ENCODE measurements at places on chromosomes 5 and 9. TPM values are rescaled to one million over a fixed set of nuclear protein-coding genes. Genes with fewer than 3 reads are reported as not detected.

CDH9 gene
- total RNA-seq, result not detected

- no peaks in the 10 kb centered on the region for H3K27me3 ChIP-seq
- DNase-seq, result no peak
- no peak overlapping the region for H3K4me3 ChIP-seq
- no peak overlapping the region for H3K27ac ChIP-seq
- peaks cover 10% of the 10 kb centered on the region for H3K4me1 ChIP-seq
Observed at GRCh38 chr9:79598562-79599345, 27.0 kb downstream of the TLE4 start.

GRCh38 chr5:165569551-165569950 is 2064.1 kb downstream of the MAT2B start:
- DNase-seq, result no peak
- H3K4me1 ChIP-seq, result no peaks in the 10 kb centered on the region
- H3K27ac ChIP-seq, result no peak overlapping the region
- no peaks in the 10 kb centered on the region for H3K36me3 ChIP-seq

GRCh38 chr9:81634915-81635516 is 54.3 kb downstream of the TLE1 start:
- H3K4me3 ChIP-seq, result no peak overlapping the region
- no peaks in the 10 kb centered on the region for H3K4me1 ChIP-seq
- H3K27me3 ChIP-seq, result no peaks in the 10 kb centered on the region
- H3K27ac ChIP-seq, result no peak overlapping the region

DNA sequence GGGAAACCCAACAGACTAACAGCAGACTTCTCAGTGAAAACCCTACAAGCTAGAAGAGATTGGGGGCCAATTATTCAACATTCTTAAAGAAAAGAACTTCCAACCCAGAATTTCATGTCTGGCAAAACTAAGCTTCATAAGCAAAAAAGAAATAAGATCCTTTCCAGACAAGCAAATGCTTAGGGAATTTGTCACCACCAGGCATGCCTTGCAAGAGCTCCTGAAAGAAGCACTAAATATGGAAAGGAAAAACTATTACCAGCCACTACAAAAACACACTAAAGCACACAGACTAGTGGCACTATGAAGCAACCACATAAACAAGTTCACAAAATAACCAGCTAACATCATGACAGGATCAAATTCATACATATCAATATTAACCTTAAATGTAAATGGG is 131.1 kb downstream of the OR2K2 start:
- DNase-seq, result no peak
- no peak overlapping the region for H3K4me3 ChIP-seq
- no peak overlapping the region for H3K27ac ChIP-seq
- H3K27me3 ChIP-seq, result peaks cover 2% of the 10 kb centered on the region
- no peaks in the 10 kb centered on the region for H3K36me3 ChIP-seq

DNA sequence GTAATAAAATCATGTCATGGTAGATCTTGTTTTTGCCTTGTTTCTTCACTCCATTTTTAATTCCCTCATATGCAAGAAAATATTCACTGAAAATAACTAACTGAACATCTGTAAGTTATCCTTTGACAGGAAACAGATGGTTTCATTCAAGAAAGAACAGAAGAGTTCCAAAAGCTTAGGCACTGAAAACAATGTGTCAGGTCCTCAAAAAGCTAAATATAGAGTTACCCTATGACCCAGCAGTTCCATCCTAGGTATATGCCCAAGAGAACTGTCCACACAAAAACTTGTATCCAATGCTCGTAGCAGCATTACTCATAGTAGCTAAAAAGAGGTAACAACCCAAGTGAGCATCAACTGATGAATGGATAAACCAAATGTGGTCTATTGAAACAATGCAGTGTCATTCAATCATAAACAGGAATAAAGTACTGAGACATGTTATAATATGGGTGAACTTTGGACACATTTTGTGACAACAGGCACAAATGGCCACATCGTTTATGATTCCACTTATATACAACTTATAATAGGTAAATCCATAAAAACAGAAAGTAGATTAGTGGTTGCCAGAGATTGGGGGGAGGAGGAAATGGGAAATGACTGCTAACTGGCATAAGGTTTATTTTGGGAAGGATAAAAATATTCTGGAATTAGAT is 231.0 kb downstream of the FRMD3 start:
- no peak overlapping the region for H3K27ac ChIP-seq
- no peak for DNase-seq
- no peak overlapping the region for H3K4me3 ChIP-seq
- H3K4me1 ChIP-seq, result no peaks in the 10 kb centered on the region
- no peaks in the 10 kb centered on the region for H3K27me3 ChIP-seq

- no peaks in the 10 kb centered on the region for H3K27me3 ChIP-seq
- no peak overlapping the region for H3K27ac ChIP-seq
- no peaks in the 10 kb centered on the region for H3K4me1 ChIP-seq
- no peak for DNase-seq
- H3K36me3 ChIP-seq, result no peaks in the 10 kb centered on the region
- H3K4me3 ChIP-seq, result no peak overlapping the region
Observed at GRCh38 chr5:765948-766631, 18.4 kb downstream of the ZDHHC11B start.

DNA sequence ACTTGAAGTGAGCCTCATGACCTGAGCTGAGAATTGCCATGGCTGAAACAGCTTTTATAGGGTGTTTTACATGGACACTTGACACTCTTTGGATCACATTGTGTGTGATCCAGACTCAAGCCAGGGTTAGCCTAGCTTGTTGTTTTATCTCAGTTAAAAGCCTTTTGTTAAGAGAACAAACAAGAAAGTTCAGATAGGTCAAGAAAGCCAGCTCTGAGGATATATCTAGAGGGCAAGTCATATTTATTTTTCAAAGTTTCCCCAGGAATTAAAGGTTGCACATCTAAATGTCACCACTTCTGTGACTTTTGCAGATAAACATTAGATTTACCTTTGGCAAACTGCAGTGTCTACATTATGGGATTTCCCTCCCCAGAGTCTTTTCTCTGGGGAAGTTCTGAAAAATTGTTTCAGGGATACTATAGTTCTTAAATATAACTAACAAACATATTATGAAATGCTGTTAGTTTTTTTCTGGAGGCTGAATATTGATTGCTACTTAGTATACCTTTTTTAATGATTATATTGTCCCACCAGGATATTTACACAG is 134.5 kb downstream of the C9orf152 start:
- H3K36me3 ChIP-seq, result no peaks in the 10 kb centered on the region
- no peaks in the 10 kb centered on the region for H3K4me1 ChIP-seq
- no peaks in the 10 kb centered on the region for H3K27me3 ChIP-seq
- DNase-seq, result no peak

GRCh38 chr5:69519285-69519684 is 26.7 kb downstream of the OCLN start:
- no peaks in the 10 kb centered on the region for H3K27me3 ChIP-seq
- H3K4me1 ChIP-seq, result no peaks in the 10 kb centered on the region
- H3K4me3 ChIP-seq, result no peak overlapping the region
- no peak overlapping the region for H3K27ac ChIP-seq
- DNase-seq, result no peak

DNA sequence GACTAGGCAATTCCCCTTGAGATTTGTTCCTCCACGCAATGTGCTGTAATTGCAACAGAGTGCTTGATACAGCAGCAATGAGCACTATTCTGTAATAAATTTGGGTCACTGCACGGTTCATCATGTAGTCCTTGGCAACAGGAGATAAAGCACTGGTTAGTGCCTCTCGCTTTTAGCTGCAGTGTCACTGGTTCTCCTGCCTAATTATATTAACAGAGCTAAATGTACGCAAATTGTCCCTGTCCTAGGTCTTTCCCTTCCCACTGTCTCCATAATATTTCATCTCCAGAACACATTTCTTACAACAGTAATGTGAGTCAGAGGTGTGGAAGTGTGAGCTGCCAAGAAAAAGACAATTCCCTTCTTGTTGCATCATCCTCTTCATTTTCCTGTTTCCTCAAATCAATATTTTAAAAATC is 553.1 kb downstream of the ZNF608 start:
- no peaks in the 10 kb centered on the region for H3K4me1 ChIP-seq
- no peak for DNase-seq
- H3K27ac ChIP-seq, result no peak overlapping the region
- H3K27me3 ChIP-seq, result no peaks in the 10 kb centered on the region
- H3K36me3 ChIP-seq, result no peaks in the 10 kb centered on the region

DNA sequence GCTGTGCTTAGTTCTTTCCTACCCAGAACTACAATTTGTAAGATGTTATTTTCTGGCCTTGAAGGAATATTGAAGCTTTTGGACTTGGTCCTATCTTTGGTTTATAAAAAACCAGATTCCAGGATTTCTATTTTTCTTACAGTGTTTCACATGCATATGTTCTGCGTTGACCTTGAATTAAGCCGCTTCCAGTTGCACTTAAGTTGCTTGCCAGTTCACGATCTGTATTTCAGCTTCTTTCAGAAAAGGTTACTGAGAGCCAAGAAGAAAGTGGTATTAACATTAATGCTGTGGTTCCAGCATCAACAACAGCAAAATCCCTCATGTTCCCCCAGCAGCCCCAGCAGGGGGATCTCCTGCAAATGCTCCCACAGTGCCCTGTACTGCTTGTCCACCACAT is 156.4 kb upstream of the ADAMTS16 start:
- no peak for DNase-seq
- H3K27ac ChIP-seq, result no peak overlapping the region
- H3K36me3 ChIP-seq, result no peaks in the 10 kb centered on the region
- no peaks in the 10 kb centered on the region for H3K27me3 ChIP-seq

- H3K4me1 ChIP-seq, result no peaks in the 10 kb centered on the region
- no peak for DNase-seq
- H3K27ac ChIP-seq, result no peak overlapping the region
- H3K27me3 ChIP-seq, result no peaks in the 10 kb centered on the region
- H3K36me3 ChIP-seq, result no peaks in the 10 kb centered on the region
Observed at GRCh38 chr5:109038209-109038840, 290.6 kb downstream of the FER start.

Measured in CD4-positive, alpha-beta T cell (primary cell).